ENCODE measurements at places on chromosomes 2 and 18.

DNA sequence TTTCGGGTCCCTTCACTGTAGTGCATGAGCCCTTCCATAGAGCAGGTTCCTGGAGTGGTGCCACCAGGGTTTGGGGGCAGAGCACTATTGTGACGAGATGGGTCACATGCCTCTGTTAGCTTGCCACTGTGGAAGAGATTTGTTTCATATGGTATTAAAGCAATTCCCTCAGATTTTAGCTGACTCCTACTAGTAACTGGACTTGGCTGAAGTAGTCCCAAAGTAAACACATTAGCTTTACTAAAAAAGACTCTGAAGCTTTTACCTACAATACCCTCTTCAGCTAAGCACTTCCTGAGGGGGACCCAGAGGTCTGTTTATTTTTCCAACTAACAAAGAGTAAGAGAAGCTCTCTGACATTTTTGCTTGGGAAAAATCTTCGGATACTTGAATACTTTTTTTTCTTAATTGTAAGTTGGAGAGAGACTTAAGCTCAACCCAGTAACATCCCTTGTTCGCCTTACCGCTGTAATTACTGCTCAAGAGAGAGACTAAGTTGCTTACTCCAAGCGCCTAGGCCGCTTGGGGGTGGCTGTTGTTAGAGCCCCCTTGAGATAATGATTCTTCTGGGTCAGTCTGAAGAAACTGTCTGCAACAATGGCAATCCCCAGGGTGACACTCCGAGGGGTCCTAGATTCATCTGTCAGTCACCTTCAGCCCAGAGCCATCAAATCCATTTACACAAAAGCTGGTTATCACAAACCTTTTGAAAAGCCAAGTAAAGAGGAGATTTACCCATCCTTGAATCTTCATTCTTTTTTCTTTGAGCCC is 177.4 kb downstream of the FIGN start:
- no peak for DNase-seq

GRCh38 chr2:121427187-121427689 is 103.4 kb upstream of the RNU4ATAC start:
- DNase-seq = no peak

GRCh38 chr2:74102516-74102915 is 45.2 kb downstream of the BOLA3 start:
- no peak for DNase-seq

DNA sequence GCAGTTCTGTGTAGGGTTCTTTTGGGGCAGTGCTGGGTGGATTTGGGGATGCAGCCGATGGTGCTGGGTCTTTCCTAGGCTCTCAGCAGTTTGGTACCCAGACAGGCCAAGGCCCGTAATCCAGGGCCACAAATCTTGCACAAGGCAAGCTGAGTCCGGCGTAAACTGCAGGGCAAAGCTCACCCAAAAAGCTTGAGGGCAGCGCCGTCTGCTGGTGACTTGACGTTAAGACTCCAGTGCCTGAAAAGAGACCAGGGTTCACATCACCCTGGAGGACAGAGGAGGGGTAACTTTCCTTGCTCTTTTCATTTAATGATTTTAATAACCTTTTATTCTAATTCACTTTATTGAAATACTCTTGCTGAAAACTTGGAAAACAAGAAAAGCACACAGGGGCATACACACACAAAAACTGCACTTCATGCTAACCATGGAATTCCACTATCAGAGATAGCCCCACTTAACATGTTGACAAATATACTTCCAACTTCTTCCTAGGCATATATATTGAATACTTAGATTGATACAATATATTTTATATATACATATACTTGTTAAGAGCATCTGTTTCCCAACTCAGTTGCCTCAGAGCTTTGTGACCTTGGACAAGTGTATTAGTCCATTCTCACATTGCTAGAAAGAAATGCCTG is 38.9 kb downstream of the CNGA3 start:
- peak; percentile 87 for DNase-seq

DNA sequence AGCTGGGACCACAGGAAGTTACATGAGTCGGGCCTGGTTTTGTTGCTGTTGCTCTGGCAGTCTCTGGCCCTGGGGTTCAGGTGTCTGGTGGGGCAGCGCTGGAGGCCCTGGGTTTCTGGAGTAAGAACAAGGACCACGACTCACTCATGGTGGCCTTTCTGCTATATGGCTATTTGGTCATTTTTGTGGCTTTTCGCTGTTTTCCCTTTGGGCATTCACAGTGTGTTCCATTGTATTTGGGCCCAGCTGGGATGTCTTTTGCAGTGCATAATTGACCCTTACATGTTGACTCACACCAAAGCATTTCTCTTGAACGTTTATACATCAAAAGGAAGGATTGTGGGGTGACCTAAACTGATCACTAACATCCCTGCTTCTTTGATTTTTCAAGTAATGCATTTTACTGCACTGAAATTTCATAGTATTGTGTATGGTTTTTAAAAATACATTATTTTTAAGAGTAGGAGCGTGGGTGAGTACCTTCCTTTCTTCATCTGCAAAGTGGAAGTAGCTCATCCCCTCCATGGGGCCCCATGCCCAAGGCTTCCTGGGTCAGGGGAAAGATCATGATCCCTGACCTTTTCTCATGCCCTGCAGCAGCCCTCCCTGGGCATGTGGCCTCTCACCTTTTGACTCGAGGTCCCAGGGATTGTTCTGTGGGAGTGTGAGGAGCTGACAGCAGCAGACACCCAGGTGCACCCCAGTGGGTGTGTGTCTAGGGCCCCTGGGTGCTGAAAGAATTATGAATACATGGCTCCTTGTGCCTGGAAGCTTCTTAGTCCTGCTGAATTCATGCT is 225.5 kb downstream of the AGAP1 start:
- DNase-seq = no peak

DNA sequence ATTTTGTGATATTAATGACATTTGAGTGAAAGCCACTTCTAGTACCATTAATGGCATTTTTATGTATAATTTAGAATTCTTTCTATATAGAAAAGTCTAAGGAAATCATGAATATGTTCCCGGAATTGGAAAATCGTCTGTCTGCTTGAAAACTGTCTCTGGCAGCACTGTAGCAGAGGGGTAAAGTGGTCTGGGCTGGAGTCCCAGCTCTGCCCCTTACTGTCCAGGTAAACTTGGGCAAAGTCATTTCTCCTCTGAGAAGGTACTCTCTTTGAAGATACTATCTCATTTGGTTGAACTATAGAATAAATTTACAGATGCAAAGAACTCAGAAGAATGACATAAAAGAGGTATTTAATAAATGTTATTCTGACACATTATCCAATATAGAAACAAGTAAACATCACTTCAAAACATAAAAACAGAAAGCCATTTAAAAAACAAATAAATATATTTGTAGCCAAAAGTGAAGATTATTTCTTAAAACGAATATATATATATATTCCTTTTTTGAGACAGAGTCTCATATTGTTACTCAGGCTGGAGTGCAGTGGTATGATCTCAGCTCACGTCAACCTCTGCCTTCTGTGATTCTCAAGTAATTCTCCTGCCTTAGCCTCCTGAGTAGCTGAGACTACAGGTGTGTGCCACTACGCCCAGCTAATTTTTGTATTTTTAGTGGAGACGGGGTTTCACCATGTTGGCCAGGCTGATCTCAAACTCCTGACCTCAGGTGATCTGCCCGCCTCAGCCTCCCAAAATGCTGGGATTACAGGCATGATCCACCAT is 149.8 kb upstream of the ITGA4 start:
- DNase-seq = no peak

DNA sequence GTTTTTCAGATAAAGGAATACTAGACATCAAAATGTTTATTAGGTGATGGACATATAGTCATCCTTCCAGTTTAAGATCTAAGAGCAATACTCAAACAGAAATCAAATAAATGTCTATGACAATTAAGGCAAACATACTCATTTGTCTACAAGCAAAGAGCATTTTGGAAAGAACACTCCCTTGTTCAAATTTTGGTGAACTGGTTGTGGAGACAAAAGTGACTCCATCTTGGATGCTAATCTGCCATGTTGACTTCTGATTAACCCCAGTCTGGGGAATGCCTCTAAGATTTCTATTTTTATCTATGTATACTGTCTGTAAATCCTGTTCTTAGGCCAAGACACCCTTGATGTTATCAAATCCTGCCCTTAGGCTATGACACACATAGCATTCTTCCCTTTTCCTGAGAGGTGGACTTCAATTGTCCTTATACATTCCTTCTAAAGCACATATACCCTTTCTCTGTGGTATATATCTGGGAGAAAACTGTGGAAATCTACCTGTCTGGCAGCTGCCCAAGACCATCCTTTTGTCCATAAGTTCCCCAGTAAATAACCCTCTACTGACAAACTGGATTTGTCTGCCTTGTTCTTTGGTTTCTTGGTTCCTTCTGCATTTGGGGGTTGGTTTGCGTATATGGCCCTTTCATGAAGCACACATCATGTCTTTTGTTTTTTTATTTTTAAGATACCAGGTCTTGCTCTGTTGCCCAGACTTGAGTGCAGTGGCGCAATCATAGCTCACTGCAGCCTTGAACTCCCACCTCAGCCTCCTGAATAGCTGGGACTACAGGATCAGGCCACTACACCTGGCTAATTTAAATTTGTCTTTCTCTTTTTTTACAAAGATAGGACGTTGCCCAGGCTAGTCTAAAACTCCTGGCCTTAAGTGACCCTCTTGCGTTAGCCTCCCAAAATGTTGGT is 12.5 kb upstream of the PLEKHM3 start:
- no peak for DNase-seq

- DNase-seq = no peak
Observed at GRCh38 chr2:118050386-118050785, 36.5 kb upstream of the CCDC93 start.

DNA sequence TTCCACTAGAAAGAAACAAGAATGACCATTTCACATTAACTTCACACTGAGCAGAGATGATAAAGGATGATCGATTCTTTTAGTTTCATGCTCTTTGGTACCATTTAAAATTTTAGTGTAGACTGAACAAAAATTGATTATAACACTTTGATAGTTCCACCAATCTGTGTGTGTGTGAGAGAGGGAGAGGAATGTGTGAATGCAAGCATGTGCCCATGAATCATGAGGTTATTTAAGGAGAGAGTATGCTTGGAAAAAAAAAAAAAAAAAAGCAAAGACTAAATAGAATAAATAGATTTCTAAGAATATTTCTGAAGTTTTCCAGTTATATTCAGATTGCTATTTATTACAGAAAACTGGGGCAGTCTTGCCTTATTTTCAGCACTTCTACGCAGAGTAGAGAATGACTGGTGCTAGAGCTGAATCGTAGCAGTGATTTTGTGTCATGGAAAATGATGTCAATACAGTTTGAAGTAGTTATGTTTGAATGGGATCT is 900.8 kb downstream of the SLC4A3 start:
- DNase-seq = no peak

DNA sequence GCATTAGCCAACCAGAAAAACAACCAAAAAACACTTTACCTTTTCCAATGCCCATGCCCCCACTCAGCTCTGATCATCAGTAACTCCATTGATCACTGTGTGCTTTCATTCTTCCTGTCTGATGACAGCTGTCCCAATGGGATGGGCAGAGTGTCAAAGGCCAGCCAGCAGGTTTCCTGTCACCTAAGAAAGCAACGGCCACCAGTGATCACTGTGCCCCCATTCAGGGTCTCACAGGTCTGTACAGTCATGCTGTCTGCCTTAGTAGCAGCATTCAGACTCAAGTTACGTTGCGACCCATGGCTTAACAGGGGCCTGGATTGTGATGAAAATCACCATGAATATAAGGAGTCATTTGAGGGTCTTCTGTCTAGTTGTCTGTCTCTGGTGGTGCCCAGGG is 184.5 kb downstream of the MGAT5 start:
- DNase-seq = no peak

- DNase-seq = no peak
Observed at GRCh38 chr18:54867131-54867530, 38.9 kb downstream of the RAB27B start.

GRCh38 chr2:199543606-199544172 is 86.0 kb upstream of the SATB2 start:
- no peak for DNase-seq

GRCh38 chr2:231457101-231457500 is 7.2 kb downstream of the NCL start:
- no peak for DNase-seq

GRCh38 chr2:159797543-159798375 is at the start of gene CD302:
Gene CD302 (minus strand): TSS chr2:159798208. CDS start chr2:159798198, 10 bp downstream.
- peak; percentile 92 for DNase-seq

GRCh38 chr2:241612156-241613016 is 24.6 kb downstream of the THAP4 start:
- no peak for DNase-seq

DNA sequence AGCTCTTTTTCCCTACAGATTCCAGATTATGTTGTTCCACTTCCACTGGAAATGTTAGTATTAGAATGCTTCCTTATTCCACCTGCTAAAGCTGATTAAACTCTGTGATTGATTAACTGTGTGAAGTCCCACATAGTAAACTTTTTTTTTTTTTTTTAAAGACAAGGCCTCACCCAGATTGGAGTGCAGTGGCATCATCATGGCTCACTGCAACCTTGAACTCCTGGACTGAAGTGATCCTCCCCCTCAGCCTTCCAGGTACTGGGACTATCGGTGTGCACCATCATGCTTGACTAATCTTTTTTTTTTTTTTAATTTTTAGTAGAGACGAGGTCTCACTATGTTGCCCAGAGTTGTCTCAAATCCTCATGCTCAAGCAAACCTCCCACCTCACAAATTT is 108.5 kb upstream of the RBMS1 start:
- DNase-seq = no peak

GRCh38 chr18:44786688-44787087 is 106.0 kb downstream of the SETBP1 start:
- DNase-seq = no peak

DNA sequence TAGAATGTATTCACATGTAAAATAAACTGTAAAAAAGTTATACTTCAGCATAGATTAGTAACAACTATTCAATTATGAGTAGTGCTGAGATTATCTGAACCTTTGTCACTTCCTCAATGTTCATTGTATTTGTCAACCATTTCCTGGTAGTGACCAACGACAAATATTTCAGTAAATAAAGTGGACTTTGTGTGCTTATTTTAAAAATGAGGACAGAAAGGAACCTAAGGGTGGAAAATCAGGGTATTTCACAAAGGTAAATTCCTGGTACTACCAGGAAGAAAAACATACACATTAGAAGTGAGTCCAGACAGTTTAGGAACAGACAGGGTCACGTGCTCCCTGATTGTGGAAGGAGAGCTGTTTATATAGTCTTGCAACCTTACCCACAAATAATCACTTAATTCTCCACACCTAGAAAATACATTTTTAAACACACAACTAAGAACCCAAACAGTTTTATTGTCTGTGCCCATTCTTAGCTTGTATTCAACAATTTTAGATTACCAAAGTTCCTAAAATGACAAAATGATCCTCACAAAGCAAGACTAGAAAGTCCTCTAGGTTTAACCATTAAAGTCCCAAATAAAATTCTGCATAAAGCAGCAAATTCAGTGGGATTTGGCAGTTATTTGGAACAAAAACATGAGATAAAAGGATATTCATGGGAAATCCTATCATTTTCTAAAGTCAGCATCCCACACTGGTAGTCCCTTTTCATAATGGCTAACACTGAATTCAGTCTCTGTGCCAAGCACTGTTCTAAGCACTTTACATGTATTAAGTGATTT is 28.2 kb downstream of the PELI1 start:
- DNase-seq = no peak

DNA sequence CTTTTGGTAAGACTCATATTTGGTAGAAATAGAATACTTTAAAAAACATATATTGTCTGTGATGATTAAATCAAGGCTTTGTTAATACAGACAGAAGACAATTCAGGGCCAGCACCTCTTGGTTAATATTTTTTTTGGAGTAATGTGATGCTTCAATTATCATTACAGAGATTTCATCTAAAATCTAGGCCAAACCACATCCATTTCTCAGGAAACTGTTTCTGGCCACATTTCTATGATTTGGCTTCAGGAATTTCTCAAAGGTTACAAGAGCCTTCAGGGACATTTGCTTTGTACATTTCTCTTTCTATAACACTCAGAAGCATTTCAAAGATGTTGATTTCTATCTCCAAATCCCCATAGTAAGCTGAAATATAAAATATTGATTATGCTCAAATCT is 614.9 kb downstream of the LRP1B start:
- DNase-seq = no peak

Data from right cardiac atrium (tissue), 5 donors.